CD4-positive, alpha-beta T cell treated with Interleukin-4 for 1 hour (primary cell): ENCODE measurements at places on chromosomes 7 and 10.

GRCh38 chr7:132656341-132656740 is 80.1 kb upstream of the PLXNA4 start:
- DNase-seq: no peak

DNA sequence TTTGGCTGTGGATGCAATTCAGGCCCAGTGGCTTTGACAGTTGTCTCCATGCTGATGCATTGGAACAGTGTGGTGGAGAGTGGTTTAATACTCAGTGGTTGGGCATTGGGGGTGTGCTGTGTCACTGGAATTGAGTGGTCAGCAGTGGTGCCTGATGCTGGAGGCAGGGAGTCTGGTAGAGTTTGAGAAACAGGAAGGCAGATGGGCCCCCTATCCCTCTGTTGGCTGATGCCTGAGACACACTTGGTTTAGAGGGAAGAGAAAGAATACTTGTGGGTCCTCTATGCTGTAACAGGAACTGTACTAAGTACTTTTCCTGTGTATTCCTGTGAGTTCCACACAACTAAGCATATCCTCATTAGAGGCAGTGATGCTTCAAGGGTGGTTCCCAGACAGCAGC is 55.4 kb downstream of the EEPD1 start:
- DNase-seq: no peak

DNA sequence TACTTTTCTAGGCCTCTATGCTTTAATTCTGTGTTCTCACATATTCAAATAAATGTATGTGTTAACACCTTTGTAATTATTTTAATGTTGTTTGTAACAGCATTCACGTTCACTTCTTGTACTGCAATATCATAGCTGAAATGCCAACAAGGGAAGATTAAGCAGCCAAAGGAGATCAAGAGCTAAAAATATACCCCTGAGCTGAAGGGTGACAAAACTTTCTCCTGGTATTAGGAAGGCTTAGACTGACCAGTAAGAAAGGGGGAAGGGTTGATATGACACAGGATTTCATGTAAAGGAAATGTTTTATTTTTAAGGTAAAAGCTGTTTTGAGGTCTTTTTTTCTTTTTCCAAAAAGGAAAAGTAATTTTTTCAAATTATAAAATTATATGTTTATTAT is 40.4 kb upstream of the VDAC2 start:
- no peak for DNase-seq

- no peak for DNase-seq
Measured at GRCh38 chr10:125991392-125991791, 95.0 kb downstream of the FANK1 start.

- peak; percentile 34 for DNase-seq
Measured at GRCh38 chr10:118753331-118754228, 1.2 kb downstream of the CACUL1 start.

GRCh38 chr7:115533785-115534184 is 496.8 kb downstream of the TFEC start:
- DNase-seq: no peak

GRCh38 chr10:201328-201771 is 66.1 kb downstream of the ZMYND11 start:
- no peak for DNase-seq

- no peak for DNase-seq
Measured at GRCh38 chr7:108002726-108003598, at the start of gene LAMB1. Gene LAMB1, minus strand, starts transcription at chr7:108003161. Its CDS starts 276 bp downstream, at chr7:108002885.

DNA sequence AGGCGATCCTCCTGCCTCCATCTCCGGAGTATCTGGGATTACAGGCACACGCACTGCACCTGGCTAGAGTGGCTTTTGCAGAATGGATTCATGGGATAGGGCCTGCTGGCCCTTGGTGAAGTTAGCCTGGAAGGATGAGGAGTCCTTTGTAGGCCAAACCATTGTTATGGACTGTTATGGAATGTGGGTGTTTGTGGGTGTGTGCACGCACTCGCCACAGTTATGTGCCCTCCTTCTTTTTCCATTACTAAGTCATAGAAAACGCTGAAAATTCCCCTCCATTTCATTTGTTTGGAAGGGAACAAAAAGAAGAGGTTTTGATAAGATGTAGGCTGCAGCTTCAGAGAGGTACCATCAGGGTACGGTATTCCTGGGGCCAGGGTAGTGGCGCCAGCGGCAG is 15.0 kb downstream of the ZNF862 start:
- no peak for DNase-seq
